ENCODE measurements at places on chromosomes 3 and 15. TPM values are rescaled to one million over a fixed set of nuclear protein-coding genes. Genes with fewer than 3 reads are reported as not detected.

DNA sequence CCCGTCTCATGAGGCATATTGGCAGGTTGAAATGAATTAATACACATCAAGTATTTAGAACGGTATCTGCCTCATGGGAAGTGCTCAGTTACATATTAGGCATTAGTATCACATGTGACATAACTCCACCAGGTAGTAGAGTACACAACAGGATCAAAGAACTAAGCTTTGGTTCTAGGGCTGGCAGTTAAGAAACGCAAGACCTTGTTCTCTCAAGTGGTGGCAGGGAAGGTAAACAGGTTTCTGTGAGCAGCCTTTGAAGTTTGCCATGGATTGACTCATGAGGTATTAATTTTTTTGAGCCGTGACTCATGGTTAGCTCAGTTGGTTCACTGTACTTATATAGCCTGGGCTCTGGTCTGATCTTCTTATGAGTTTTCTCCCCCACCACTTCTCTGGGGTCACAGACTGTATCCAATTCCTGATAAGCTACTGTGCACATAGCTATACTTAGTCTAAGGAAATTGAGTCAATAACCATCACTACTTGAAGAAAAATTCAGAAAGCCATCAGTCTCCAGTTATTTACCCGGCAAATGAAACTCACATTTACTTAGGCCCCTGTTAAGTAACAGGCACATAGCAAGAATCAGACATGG is 155.6 kb upstream of the STT3B start:
- no peak for DNase-seq

The SLC28A1 gene
- polyA plus RNA-seq, result not detected

The FYTTD1 gene
- polyA plus RNA-seq, result 47.1 TPM

The CHRNA5 gene
- 3.9 TPM for polyA plus RNA-seq
